ENCODE measurements at places on chromosomes 11 and 22. TPM values are rescaled to one million over a fixed set of nuclear protein-coding genes. Genes with fewer than 3 reads are reported as not detected.

GRCh38 chr22:30717331-30717921 lies 22.8 kb downstream of the OSBP2 start:
- H3K27me3 ChIP-seq, result no peaks in the 10 kb centered on the region
- peaks cover 13% of the 10 kb centered on the region for H3K4me1 ChIP-seq
- peak; percentile 16 for DNase-seq
- no peak overlapping the region for H3K4me3 ChIP-seq

DNA sequence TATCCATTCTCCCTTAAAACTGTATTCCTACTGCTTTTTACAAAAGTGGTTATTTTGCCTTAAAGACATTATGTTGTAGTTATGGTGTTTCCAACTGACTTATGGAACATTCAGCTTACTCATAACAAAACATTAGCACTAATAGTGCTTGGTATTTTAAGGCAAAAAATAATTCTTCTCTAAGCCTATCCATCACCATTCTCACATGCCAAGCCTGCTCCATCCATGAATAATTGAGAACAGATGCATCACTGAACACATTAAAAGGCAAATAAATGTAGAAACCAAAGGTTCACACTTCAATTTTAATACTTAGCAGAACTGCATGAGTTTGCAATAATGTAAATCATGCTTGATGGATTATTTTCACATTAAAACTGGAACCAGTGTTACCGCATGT lies 42.3 kb upstream of the DDI1 start:
- no peaks in the 10 kb centered on the region for H3K4me1 ChIP-seq
- no peaks in the 10 kb centered on the region for H3K27me3 ChIP-seq
- H3K27ac ChIP-seq, result no peak overlapping the region

GRCh38 chr22:26671317-26672059 lies 14.1 kb downstream of the MIAT start:
- no peaks in the 10 kb centered on the region for H3K27me3 ChIP-seq
- H3K4me1 ChIP-seq, result peaks cover 70% of the 10 kb centered on the region
- peak overlapping the region; percentile 96 for H3K4me3 ChIP-seq
- peak; percentile 72 for DNase-seq

- no peaks in the 10 kb centered on the region for H3K4me1 ChIP-seq
- H3K27ac ChIP-seq, result no peak overlapping the region
- H3K36me3 ChIP-seq, result no peaks in the 10 kb centered on the region
- H3K4me3 ChIP-seq, result no peak overlapping the region
These were observed 92.0 kb upstream of the DDI1 start for GRCh38 chr11:103944251-103944940.

- DNase-seq, result no peak
- H3K4me3 ChIP-seq, result no peak overlapping the region
- H3K4me1 ChIP-seq, result no peaks in the 10 kb centered on the region
- H3K27ac ChIP-seq, result no peak overlapping the region
- H3K36me3 ChIP-seq, result peaks cover 6% of the 10 kb centered on the region
These were observed 38.7 kb downstream of the REXO2 start for GRCh38 chr11:114478001-114478410.

DNA sequence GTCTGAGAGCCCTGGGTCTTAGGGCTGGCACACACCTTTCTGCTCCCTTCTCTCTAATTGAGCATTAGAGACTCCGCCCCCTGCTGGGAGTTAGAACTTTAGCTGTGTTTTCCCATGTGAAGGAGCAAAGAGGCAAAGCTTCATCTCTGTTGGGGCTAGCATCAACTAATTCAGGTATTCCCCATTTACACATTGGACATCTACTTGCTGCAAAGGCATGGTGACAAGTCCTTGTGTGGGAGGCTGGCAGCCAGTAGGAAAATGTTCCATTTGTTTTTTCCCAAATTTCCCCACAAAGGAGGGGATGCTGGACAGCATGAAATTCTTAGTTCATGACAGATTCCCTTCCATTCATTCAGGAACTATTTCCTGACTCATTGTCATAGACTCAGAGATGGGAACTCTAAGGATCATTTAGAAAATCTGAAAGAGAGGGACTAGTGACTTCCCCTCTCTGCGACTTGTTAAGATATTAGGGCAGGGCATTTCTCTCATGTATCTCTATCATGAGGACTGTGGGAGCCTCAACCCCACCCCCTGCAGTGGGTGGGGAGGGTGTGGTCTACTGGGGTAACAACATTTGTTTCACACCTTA lies 3.6 kb downstream of the CD44 start:
- H3K36me3 ChIP-seq, result peaks cover 7% of the 10 kb centered on the region
- peaks cover 84% of the 10 kb centered on the region for H3K4me1 ChIP-seq
- H3K27ac ChIP-seq, result peak overlapping the region; percentile 26
- DNase-seq, result peak; percentile 67
- peak overlapping the region; percentile 91 for H3K4me3 ChIP-seq

- no peak overlapping the region for H3K27ac ChIP-seq
- peaks cover 49% of the 10 kb centered on the region for H3K27me3 ChIP-seq
- H3K4me1 ChIP-seq, result no peaks in the 10 kb centered on the region
- no peaks in the 10 kb centered on the region for H3K36me3 ChIP-seq
These were observed 1.7 kb downstream of the ZBTB16 start for GRCh38 chr11:114061048-114061680.

DNA sequence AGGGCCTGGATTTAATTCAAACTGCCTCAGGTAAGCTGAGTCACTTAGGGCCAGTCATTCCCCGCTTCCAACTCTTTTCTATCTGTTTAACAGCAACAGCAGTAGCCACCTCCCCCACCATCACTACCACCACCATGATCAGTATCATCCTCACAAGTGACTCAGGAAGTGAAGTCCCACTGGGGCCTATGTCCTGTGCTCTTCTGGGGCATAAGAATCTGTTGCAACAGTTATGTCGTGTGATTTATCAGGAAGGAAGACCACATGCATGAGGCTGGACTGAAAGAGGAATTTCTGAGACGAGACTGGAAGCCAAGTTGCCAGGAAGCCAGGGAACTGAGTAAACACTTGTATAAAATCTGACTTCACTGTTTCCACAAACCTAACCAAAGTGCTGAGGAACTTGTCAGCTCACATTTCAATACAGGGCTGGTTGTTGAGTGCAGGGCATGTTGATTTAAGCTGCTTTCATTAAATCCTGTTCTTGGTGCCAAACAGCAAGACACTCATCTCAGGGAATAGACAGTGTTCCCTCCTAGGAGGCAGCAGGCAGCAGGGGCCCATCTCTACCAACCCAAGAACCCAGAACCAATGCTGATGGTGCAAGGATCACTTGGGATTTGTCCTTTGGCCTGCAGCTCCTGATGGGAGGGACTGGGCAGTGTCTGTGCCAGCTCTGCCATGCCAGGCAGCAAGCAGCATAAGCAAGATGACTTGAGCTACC lies 226.7 kb upstream of the NARS2 start:
- H3K4me1 ChIP-seq, result no peaks in the 10 kb centered on the region
- no peak overlapping the region for H3K4me3 ChIP-seq
- no peak for DNase-seq

DNA sequence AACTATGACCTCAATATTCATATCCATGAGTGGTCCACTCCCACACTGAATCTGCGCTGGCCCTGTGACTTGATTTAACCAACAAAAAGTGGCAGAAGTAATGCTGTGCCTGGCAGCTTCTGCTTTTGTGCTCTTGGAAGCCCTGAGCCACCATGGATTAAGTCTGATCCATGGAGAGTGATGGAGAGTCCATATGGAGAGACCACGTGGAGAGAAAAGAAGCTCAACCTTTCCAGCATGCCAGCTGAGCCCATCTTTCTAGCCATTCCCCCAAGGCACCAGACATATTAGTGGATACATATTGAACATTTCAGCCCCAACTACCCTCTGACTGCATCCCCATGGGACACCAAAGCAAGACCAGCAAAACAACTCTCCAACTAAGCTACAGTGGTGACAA lies 16.0 kb downstream of the LRRC55 start:
- H3K36me3 ChIP-seq, result no peaks in the 10 kb centered on the region
- no peak overlapping the region for H3K4me3 ChIP-seq
- H3K4me1 ChIP-seq, result no peaks in the 10 kb centered on the region

DNA sequence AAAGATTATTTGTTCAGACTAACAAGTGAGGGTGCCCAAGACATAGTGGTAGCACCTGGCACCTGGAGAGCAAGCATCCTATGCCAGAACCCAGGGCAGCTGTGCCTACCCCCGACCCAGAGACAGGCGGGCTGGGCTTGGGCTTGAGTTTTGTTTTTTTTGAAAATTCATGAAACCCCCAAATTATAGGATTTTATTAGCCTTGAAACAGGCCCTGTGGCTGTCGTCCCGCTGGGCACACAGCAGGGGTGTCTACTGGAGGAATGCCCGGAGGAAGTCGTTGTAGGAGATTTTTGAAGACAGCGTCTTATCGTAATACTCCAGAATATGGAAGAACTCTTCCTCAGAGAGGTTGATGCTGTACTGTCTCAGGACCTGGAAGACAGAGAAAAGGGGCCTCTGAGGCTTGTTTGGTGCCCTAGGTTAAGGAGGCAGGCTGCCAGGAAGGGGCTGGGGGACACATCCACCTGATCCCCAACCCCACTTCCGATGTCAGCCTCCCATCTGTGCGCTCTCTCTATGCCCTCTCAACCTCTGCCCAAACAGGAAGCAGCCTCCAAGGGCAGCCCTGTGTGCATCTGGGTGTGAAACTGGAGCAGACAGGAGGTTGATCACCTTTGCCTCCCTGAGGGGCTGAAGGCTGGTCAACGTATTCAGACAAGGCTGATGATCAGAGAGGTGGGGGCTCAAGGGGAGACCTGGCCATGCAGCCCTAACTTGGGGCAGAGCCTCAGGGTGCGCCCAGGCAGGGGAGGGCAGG lies 117.0 kb downstream of the MPPED1 start:
- H3K27me3 ChIP-seq, result peaks cover 23% of the 10 kb centered on the region
- H3K4me1 ChIP-seq, result no peaks in the 10 kb centered on the region
- no peak for DNase-seq
- no peak overlapping the region for H3K4me3 ChIP-seq
- no peak overlapping the region for H3K27ac ChIP-seq

DNA sequence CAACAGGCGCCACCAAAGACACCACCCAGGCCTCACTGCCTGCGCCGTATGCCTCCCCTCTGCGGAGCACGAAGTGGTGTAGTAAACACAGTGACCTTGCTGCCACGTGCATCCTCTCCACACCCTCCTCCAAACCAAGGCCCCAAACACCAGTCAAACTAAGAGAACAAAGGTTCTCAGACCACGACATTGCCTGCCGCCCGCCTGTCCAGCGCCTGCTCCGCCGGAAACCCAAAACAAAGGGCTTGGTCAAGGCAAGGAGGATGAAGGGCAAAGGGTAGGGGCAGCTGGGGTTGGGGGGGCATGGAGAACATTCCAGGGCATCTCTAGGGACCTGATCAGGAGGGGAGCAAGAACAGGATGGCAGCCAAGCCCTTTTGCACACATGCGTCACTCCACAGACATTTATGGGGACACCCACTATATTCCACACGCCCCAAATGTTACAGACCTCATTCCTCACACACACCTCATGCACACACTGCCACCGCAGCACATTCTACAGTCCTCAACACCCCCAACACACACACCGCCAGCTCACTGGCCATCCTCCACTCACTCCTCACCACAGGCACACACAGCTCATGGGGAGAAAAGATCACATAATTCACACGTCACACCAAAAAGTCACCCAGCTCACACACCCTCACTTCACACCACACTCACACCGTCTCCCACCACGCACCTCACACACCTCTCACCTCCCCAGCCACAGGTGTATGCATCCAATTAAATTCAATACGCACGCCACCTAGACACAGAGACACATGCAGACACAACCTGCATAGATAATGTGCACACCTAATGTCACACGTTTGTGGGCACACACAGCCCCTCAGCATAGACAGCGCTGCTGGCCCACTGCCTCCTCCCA lies 34.5 kb downstream of the PDE2A start:
- peaks cover 5% of the 10 kb centered on the region for H3K4me1 ChIP-seq
- H3K36me3 ChIP-seq, result no peaks in the 10 kb centered on the region
- H3K27ac ChIP-seq, result no peak overlapping the region
- DNase-seq, result no peak
- peaks cover 14% of the 10 kb centered on the region for H3K27me3 ChIP-seq

DNA sequence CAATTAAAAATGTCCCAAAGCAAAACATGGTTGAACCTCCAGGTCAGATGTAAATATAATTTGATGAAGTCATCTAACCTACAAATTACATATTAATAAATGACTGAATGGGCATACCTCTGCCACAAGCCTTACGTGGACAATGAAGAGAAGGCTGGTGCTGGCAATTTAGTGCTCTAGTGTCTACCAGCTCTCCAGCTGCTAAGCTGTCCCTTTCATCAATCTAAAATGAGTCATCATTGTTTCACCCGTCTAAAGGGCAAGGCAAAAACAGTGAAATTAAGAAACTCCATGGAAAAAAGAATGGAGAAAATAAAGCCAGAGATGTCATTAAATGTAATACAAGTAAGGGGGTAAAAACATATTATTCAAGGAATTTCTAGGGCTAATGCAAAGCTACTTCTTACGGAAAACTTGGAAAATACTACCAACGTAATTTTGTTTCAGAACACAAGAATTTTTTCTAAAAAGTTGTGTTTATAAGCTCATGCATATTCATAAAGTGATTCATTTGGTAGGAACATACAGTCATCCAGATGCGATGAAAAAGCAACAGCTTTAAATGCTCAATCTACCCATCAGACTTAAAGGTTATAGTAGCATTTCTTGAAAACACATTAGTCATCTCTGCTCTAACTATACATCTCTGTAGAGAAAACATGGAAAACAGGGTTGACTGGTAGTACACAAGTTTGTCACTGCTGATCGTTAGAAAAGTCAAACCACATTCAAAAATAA lies 71.5 kb downstream of the SIK3 start:
- H3K36me3 ChIP-seq, result no peaks in the 10 kb centered on the region
- peak overlapping the region; percentile 91 for H3K27ac ChIP-seq
- DNase-seq, result peak; percentile 18
- no peaks in the 10 kb centered on the region for H3K27me3 ChIP-seq
- peaks cover 80% of the 10 kb centered on the region for H3K4me1 ChIP-seq
- H3K4me3 ChIP-seq, result peak overlapping the region; percentile 79

DNA sequence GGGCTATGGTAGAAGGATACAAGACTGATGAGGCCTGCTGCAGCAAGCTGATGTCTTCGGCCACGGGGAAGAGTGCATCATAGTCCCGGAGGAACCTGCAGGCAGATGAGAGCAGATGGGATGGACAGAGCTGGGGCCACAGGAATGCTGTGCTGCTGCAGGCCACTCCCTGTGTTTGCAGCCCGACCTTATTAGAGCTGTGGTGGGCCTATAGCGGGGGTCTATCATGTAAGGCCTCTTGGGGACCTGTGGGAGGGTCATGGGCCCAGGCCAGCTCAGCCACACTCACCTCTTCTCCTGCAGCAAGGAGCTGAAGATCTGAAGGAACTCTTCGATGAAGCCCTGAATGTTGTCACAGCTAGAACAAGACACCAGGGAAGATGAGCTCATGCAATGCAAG lies 31.9 kb downstream of the ASCC2 start:
- no peak overlapping the region for H3K27ac ChIP-seq
- no peak for DNase-seq
- peaks cover 5% of the 10 kb centered on the region for H3K36me3 ChIP-seq
- H3K4me1 ChIP-seq, result no peaks in the 10 kb centered on the region

OR2AG1 gene
- total RNA-seq, result not detected

BTBD10 gene
- total RNA-seq, result 21.5 TPM

TSPAN18 gene
- 1.8 TPM for total RNA-seq

BAIAP2L2 gene
- total RNA-seq, result 1.3 TPM

All from activated T-cell treated with anti-CD3 and anti-CD28 coated beads, Interleukin-2, amount 50 U/mL, for 72 hours (primary cell).